Left renal cortex interstitium (tissue), 4 donors: ENCODE measurements at places on chromosomes 3 and 15. TPM values are rescaled to one million over a fixed set of nuclear protein-coding genes. Genes with fewer than 3 reads are reported as not detected.

DNA sequence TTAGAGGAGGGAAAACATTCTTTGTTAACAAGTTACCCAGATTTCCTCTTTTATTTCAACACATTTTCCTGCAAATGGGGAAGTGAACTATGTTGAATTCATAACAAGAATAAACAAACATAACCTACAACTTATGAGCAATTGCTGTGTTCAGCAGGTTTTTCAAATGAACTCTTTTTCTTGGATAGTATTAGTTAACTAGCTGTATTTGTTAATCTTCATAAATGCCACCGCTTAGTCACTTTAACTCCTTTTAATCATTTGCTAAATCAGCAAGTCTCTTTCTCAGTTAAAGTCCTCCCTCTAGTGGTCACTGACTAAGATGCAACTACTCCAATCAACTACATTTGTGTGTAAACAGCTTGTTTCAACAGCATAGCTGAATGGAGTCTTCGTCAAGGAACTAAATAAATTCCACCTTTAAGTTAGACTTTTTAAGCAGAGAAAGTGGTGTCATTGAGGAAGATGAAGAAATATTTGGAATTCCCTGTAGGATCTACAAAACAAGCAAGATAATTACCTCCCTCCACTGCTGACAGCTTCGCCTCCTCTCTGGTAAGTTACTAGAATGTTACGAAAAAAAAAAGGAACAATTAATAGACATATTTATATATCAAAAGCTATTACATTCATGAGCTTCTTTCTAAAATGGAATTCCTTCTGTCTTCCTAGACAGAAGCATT lies 1122.0 kb downstream of the ROBO1 start:
- DNase-seq = peak; percentile 78

DNA sequence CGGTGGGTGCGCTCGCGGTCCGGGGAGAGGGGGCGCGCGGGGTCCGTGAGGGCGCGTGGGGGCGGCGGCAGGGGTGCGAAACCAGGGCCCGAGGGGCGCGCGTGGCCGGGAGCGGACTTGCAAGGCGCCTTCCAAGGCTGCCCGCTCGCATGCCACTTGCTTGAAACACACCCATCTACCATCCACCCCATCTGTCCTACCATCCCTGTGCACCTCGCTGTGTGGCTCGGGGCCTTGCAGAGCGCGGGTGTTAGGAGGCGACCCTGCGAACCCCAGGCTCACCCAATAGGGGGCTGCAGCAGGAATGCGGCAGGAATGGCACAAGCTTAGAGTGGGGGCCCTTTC lies 240 bp downstream of the CFAP100 start:
- DNase-seq = no peak

- no peak for DNase-seq
These were observed 719.2 kb downstream of the NTRK3 start for GRCh38 chr15:87537295-87537694.

DNA sequence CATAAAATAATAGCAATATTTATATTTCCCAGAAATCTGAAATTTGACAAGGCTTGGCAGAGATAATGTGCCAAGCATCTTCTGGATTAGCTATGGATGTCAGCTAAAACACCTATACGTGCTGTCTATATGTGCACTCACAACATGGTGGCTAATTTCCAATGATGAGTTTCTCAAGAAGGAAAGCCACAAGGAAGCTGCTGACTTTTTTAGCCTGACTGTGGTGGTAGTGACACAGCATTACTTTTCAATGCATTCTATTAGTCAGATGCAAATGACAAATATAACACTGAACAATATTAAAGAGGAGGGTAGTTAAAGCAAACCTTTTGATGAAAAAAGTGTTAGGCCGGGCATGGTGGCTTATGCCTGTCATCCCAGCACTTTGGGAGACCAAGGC lies 101.7 kb upstream of the CCDC54 start:
- no peak for DNase-seq

DNA sequence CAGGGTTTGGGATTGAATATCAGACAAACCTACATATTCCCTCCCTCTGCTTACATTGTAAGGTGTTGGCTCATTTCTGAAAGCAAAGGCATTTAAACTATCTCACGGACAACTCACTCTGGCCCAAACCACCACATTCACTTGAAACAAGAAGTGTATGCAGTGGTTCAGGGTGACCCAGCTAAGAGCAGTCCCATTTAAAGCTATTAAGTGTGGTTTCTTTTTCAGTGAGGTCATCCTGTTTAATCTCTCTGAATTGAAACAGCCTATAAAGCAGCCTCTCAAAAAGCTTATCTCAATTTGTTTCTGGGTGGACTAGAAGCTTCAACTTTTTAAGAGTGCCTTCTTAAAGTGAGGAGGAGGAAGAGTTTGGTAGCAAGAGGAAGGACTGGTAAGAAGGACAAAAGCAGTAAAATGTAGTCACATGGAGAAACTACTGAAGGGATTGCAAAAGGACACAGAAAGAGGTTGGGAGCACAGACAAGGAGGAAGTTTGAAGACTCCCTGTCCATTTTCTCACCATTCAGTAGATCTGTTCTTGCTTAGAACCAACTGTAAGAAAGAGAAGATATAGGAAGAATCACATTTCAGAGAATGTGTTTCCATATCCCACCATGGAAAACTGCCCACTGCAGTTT lies 151.6 kb downstream of the TMCO5A start:
- DNase-seq = no peak

DNA sequence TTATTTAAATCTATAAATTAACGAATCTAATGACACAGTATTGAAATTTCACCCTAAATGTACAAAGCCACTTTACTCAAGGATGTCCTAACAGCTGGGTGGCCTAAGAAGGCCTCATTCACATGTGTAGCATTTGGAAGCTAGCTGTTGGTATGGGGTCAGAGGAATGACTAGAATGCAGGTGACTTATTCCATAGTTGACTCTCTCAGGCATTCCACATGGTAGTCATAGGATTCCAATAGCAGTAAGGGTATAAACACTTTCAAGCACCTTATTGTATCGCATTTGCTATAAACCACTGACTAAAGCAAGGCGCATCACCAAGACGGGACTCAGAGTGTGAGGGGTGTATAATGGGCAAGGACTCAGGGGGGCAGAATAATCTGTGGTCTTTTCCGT lies 294.8 kb upstream of the EPHA3 start:
- no peak for DNase-seq

DNA sequence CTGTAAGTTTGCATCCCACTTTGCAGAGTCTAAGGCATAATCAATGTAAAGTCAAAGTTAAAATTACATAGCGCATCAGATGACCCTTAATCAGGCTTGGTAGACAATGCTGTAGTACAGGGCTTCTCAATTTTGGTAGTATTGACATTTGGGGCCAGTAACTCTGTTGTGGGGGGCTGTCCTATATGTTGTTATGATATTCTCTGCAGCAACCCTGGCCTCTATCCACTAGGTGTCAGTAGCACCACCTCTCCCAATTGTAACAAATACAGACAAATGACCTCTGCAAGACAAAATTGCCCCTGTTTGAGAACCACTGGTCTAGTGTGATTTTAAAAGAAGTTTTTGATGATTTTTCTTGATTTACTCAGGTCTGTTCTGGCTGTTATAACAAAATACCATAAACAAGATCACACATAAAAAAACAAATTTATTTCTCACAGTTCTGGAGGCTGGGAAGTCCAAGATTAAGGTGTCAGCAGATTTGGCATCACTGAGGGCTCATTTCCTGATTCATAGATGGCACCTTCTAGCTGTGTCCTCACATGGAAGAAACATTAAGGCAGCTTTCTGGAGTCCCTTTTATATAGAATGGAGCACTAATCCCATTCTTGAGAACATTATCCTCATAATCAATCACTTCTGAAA lies 37.6 kb upstream of the SLC9A9 start:
- DNase-seq = no peak

DNA sequence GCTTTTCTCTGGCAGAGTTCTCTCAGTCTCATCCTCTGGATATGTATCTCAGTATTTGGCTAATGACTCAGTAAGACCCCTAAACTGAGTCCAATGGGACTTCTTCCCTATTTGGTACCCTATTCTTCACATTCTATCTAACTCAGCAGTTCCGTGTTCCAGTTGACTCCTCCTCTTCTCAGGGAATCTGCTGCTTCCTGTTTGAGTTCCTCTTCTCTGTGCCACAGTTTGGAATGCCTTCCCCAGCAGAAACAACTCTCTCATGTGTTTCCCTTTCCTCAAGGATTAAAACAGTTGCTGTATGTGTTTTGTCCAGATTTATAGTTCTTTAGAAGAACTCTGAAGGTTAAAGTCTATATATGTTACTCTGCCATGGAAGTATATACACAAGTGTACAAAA lies 344.0 kb upstream of the RARB start:
- no peak for DNase-seq

GRCh38 chr3:122858373-122858772 lies 63.5 kb downstream of the SLC49A4 start:
- no peak for DNase-seq

KCNMB3 gene
- 7.3 TPM for polyA plus RNA-seq

CFAP91 gene
- polyA plus RNA-seq = 37.4 TPM

KBTBD8 gene
- 1.3 TPM for polyA plus RNA-seq
